ENCODE measurements at places on chromosomes 2 and 18. TPM values are rescaled to one million over a fixed set of nuclear protein-coding genes. Genes with fewer than 3 reads are reported as not detected.

GRCh38 chr2:176503776-176504175, 234.5 kb downstream of the MTX2 start:
- no peak overlapping the region for H3K27ac ChIP-seq
- DNase-seq: no peak
- H3K36me3 ChIP-seq: no peaks in the 10 kb centered on the region
- H3K27me3 ChIP-seq: peaks cover 2% of the 10 kb centered on the region
- no peaks in the 10 kb centered on the region for H3K4me1 ChIP-seq

The FEV gene
- not detected for total RNA-seq

GRCh38 chr2:120552800-120553481, 182.7 kb upstream of the GLI2 start:
- no peaks in the 10 kb centered on the region for H3K36me3 ChIP-seq
- H3K4me1 ChIP-seq: peaks cover 7% of the 10 kb centered on the region
- H3K27ac ChIP-seq: no peak overlapping the region

The ZNF804A gene
- total RNA-seq: 0.32 TPM

GRCh38 chr18:49339146-49339545, 121.3 kb downstream of the DYM start:
- H3K4me3 ChIP-seq: no peak overlapping the region
- DNase-seq: no peak
- no peak overlapping the region for H3K27ac ChIP-seq
- no peaks in the 10 kb centered on the region for H3K27me3 ChIP-seq
- no peaks in the 10 kb centered on the region for H3K36me3 ChIP-seq

DNA sequence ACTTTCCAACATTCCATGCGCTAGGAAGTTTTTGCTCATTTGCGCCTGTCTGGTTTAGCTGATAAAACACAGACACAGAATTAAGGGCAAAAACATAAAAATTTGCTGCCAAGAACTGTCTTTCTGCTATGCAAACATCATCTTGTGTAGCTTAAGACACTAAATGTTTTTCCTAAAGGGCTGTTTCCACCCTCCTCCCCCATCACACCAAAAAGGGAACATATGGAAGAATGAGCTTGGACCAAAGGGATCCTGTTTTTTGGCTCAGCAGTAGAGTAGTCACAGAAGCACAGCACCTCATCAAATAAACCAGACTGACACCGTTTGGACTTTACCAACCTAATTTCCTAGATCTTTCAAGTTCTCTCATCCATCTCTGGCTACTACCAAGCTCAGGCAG, 210.1 kb downstream of the ZNF521 start:
- peaks cover 5% of the 10 kb centered on the region for H3K4me1 ChIP-seq
- H3K27me3 ChIP-seq: no peaks in the 10 kb centered on the region
- H3K4me3 ChIP-seq: no peak overlapping the region
- no peak overlapping the region for H3K27ac ChIP-seq

GRCh38 chr2:39027421-39027820, 93.4 kb downstream of the SOS1 start:
- H3K4me1 ChIP-seq: no peaks in the 10 kb centered on the region
- no peak overlapping the region for H3K27ac ChIP-seq
- no peak for DNase-seq
- no peak overlapping the region for H3K4me3 ChIP-seq
- peaks cover 7% of the 10 kb centered on the region for H3K36me3 ChIP-seq

The LYPD6B gene
- total RNA-seq: 1.1 TPM

DNA sequence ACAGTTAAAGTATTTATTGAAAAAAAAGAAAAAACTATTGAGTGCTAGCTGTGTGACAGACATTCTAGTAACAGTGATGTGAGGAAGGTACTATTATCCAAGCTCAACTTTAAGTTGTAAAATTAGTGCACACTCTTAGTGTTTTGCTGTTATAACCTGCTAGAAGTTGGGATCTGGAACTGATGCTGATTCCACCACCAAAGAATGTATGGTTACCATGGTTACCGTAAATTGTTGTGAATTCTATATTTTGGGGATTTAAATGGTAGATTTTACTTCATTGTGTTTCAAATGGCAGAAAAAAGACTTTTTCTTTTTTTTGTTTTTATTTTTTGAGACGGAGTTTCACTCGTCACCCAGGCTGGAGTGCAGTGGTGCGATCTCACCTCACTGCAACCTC, 5.3 kb downstream of the AGFG1 start:
- H3K4me3 ChIP-seq: no peak overlapping the region
- peaks cover 13% of the 10 kb centered on the region for H3K4me1 ChIP-seq

The XIRP2 gene
- not detected for total RNA-seq

DNA sequence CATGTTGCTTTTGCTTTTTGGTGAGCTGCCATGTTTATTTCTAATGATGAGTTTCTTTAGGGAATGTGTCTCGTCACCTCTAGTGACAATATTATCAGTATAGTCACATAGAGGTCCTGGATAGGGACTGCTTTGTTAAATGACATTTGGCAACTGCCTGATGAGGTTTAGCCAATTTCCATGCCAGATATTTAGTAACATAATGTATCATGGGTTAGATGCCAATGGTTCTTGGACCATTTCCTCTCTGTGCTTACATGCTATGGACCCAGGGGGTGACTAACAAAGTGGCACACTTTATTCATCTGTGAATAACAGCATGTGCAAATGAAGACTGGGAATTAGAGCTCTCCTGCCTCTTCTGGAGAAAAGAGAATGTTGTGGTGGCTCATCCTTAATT, 56.2 kb upstream of the RAB27B start:
- H3K4me3 ChIP-seq: no peak overlapping the region
- no peaks in the 10 kb centered on the region for H3K27me3 ChIP-seq
- H3K4me1 ChIP-seq: peaks cover 26% of the 10 kb centered on the region
- DNase-seq: no peak

DNA sequence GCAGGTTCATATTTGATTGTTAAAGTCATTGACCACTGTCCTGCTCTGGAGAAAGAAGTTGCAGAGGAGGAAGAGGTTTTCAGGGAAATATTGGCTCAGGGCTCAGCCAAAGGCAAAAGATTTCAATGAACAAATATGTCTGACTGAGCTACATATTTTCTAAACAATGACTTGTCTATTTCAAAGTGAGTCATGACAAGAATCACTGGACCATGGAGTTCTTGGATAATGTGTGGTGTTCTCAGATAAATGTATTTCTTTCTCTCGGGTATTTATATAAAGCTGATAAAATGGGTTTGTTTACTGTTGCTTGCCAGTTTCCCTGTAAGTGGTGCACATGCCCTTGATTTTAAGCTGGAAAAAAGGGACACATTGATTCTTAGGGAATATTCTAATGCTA, 34.3 kb upstream of the RMP24 start:
- H3K27me3 ChIP-seq: no peaks in the 10 kb centered on the region
- H3K4me1 ChIP-seq: no peaks in the 10 kb centered on the region
- H3K27ac ChIP-seq: no peak overlapping the region
- peak; percentile 56 for DNase-seq
- no peak overlapping the region for H3K4me3 ChIP-seq
- H3K36me3 ChIP-seq: no peaks in the 10 kb centered on the region

The CTDP1 gene
- 30.2 TPM for total RNA-seq

DNA sequence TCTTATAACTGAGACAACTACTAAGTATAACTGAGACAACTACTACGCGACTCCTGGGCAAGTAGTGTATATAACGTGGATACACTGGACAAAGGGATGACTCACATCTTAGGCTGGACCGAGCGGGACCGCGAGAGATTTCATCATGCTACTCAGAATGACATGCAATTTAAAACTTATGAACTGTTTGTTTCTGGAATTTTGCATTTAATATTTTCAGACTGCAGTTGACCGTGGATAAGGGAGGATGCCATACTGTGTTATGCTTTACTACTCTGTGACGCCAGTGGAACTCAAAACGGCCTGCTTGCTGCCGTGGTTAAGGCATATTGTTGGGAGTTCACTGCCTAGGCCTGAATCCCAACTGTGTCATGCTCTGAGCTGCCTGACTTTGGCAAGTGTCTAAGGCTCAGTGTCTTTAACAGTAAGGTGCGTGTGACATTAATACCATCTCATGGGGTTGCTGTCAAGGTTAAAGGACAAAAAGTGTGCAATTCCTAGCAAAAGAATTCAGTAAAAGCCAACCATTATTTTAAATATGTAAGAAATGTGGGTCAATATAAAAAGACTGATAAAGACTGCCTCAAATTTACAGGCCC, 64.6 kb downstream of the BMP10 start:
- no peak overlapping the region for H3K4me3 ChIP-seq
- H3K36me3 ChIP-seq: no peaks in the 10 kb centered on the region
- H3K4me1 ChIP-seq: no peaks in the 10 kb centered on the region
- DNase-seq: peak; percentile 80

DNA sequence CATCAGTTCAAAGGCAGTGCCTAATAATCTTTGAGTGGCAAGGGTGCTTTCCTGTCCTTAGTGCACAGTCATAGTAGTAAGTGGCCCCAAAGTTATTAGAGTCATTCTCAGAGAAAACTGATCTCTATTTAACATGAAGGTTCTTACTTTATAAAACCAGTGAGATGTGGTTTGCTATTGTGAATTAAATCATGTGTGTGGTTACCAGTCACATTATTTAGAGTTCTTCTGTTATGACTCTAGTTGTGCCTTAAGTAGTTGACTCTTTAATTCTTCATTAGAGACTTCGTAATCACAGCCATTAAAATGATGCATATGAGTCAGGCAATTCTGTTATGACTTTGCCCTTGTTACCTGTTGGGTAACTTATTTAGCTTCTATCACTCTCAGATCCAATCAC, 1392.9 kb upstream of the ACVR2A start:
- H3K36me3 ChIP-seq: no peaks in the 10 kb centered on the region
- no peak overlapping the region for H3K4me3 ChIP-seq
- peak; percentile 2 for DNase-seq
- no peaks in the 10 kb centered on the region for H3K27me3 ChIP-seq
- H3K4me1 ChIP-seq: no peaks in the 10 kb centered on the region

- no peak for DNase-seq
- no peaks in the 10 kb centered on the region for H3K36me3 ChIP-seq
- H3K27me3 ChIP-seq: peaks cover 3% of the 10 kb centered on the region
These were observed 65.5 kb downstream of the SLC9A4 start for GRCh38 chr2:102538491-102538890.

- H3K27me3 ChIP-seq: no peaks in the 10 kb centered on the region
- H3K4me3 ChIP-seq: no peak overlapping the region
- no peak overlapping the region for H3K27ac ChIP-seq
- no peaks in the 10 kb centered on the region for H3K36me3 ChIP-seq
- DNase-seq: no peak
These were observed 4.5 kb downstream of the DYTN start for GRCh38 chr2:206713746-206714145.

The M1AP gene
- 0.20 TPM for total RNA-seq

The AGXT gene
- total RNA-seq: not detected

DNA sequence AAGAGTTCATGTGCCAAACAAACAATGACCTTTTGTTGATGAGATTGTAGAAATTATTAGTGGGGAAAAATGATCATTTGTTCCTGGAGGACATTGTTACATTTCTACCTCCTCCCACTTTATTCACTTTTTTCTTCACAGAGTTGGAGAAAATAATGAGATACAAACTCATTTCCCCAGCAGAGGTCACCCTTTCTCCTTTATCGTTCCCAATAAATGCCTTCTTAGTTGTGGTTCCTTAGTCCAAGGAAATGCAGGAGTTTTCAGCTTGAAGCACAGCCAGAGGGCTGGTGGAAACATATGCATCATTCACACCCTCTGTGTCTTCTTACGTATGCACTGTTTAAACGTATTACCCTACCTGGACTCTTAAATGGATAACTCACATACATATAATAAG, 108.8 kb downstream of the SLC4A3 start:
- H3K4me1 ChIP-seq: no peaks in the 10 kb centered on the region
- peak; percentile 73 for DNase-seq
- H3K27me3 ChIP-seq: no peaks in the 10 kb centered on the region
- H3K36me3 ChIP-seq: no peaks in the 10 kb centered on the region

The KIF1A gene
- total RNA-seq: 20.3 TPM

DNA sequence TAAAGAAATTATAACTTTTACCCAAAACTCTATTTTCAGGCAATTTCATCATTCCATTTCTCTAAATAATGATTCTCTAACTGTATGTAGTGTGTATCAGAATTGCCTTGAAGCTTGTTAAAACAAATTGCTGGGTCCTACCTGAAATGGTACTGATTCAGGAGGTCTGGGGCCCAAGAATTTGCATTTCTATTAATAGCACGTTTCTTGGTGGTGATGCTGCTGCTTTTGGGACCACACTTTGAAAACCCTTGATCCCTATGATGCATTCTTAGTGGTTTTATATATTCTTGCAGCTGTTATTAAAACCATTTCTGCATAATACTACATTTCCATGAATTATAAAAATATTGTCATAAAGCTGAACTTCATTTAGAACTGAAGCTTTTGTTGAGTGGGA, 140.7 kb downstream of the NCK2 start:
- no peak overlapping the region for H3K4me3 ChIP-seq
- H3K27ac ChIP-seq: no peak overlapping the region
- DNase-seq: no peak
- H3K36me3 ChIP-seq: no peaks in the 10 kb centered on the region
- no peaks in the 10 kb centered on the region for H3K27me3 ChIP-seq

The POMC gene
- total RNA-seq: not detected

The TNS1 gene
- total RNA-seq: 219 TPM

GRCh38 chr2:241981076-241981700, 111.7 kb downstream of the RTP5 start:
- H3K27ac ChIP-seq: no peak overlapping the region
- no peaks in the 10 kb centered on the region for H3K4me1 ChIP-seq
- H3K4me3 ChIP-seq: no peak overlapping the region
- H3K36me3 ChIP-seq: no peaks in the 10 kb centered on the region
- no peak for DNase-seq

DNA sequence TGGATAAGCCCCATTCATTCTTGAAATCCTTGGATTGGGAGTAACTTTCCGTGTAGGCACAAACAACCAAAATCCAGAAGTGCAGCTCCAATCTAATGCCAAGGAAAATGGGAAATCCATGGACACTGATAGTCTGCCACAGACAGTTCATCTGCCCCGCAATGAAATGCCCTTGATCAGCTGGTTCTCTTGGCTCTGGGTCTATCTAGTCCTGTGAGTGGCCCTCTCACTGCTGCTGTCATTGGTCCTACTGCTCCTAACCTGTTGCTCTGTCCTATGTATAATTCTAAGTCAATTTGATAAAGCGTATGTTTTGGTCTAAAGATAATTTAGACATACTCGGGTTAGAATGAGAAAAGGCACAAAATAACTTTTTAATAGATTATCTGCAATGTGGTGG, 13.7 kb upstream of the TMEM182 start:
- no peaks in the 10 kb centered on the region for H3K4me1 ChIP-seq
- DNase-seq: no peak
- no peak overlapping the region for H3K4me3 ChIP-seq
- H3K27ac ChIP-seq: no peak overlapping the region
- H3K27me3 ChIP-seq: no peaks in the 10 kb centered on the region

Measured in astrocyte (in vitro differentiated cells and primary cell).